Retinal pigment epithelial cell (primary cell): ENCODE measurements at places on chromosomes 5 and 9.

DNA sequence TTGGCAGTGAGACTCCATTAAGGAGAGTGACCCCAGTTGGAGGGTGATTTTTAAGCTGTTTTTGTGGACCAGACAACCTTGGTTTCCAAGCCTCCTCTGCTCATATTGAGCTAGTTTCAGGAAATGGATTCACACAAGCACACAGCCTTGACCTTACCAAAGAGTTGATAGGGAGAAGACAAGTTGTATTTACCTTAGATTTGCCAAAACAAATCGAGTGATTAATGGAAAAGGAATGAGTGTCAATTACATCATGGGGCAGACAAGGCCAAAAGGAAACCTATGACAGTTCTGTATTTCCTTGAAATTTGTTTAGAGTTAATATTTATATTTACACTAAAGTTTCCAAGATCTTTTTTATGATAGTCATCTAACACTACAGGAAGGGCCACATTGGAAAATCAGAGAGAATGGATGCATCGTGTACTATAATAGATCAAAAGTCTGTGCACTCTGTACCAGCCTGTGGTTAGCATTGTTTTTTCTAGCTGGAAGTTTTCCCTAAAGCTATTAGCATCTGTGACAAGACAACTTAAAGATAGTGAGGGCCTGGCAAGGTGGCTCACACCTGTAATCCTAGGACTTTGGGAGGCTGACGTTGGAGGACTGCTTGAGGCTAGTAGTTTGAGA is 86.0 kb upstream of the FER start:
- no peak for DNase-seq

GRCh38 chr5:76209297-76209696 is 126.1 kb downstream of the SV2C start:
- no peak for DNase-seq

DNA sequence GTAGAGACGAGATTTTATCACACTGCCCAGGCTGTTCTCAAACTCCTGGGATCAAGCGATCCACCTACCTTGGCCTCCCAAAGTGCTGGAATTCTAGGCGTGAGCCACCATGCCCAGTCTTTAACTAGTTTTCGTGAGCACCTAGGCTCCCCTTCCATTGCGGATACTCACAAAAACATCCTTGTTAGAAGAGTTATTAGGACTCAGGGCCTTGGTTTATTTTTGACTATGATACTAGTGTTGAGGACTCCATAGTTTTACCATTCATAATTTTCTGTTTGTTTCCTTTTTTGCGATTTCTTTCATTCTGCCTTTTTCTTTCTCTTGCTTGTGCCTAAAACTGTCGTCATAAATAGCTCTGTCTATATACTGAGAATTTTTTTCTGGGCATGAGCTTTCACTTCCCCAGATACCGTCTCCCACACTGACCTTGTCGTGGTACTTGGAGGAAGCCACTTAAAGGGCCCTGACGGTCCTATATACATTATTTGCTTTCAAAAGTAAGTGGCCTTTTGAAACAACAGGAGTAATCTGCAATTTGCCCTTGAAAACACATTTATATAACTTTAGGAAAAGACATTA is 5.2 kb downstream of the F2R start:
- no peak for DNase-seq

DNA sequence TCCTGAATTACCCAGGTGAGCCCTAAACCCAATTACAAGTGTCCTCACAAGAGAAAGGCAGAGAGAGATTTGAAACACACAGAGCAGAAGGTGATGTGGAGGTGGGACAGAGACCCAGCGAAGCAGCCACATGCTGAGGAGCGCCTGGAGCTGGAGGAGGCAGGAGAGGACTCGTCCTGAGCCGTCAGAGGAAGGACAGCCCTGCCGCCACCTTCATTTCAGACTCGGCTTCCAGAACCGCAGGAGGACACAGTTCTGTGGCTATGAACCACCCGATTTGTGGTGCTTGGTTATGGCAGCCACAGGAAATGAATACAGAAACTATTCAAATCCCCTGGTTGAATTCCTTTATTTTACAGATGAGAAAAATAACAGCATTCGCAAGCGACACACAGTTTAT is 16.4 kb upstream of the FBP1 start:
- no peak for DNase-seq

DNA sequence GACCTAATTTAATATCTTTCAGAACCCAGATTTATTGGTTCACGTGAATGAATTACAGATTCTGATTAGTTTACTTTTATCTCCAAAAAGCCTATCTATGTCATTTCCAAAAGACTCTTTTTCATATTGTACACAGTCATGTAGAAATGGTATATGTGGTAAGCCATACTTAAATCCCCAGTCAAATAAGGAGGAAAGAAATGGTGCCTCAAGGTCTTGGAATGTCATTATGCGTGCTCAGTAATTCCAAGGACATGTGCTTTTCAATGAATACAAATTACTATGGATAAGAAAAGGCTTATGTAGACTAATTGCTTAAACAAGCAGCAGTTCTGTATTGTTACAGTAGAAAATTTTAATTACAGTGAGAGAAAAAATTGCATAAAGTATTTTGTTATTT is 64.1 kb upstream of the TYRP1 start:
- peak; percentile 87 for DNase-seq

DNA sequence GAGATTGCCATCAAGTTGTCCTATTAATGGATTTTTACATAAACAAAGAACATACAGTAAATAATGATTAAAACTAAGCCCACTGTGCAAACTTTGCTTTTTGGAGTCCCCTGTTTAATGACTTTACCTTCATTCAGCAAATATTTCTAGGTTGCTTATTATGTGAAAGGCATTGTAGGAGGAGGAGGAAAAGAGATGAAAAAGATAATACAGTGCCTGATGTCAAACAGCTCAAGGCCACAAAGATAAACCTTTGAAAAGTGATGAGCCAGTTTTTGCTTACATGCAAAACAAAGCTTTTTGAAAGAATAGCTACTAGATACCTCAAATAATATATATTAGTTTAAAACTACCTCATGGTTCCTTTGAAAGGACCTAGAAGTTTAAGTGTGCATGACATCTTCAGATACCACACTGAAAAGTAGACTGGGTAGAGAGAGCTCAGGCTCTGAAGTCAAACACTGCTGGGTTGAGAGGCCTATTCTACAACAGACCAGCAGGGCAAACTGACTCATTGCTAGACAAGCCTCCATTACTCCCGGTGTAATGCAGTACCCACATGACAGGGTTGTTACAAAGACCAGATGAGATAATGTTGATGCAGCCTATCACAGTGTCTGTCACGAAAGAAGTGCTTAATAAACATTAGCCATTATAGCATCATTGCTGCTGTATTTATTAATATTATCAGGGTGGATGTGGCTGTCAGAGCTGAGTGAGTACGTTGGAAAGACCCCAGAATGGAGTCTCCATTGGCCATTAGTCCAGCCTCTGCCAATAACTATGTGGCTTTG is 11.8 kb downstream of the DEPDC1B start:
- no peak for DNase-seq

DNA sequence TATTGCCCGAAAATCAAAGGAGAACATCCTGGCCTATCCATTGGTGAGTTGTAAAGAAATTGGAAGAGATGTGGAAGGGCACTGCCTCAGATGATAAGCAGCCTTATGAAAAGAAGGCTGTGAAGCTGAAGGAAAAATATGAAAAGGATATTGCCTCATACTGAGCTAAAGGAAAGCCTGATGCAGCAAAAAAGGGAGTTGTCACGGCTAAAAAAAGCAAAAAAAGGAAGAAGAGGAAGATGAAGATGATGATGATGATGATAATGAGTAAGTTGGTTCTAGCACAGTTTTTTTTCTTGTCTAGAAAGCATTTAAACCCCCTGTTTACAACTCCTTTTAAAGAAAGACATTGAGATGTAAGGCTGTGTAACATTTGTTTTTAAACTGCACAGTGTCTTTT is 59.8 kb upstream of the ZBED3 start:
- no peak for DNase-seq

GRCh38 chr5:142853682-142854081 is 83.5 kb downstream of the ARHGAP26 start:
- DNase-seq, result no peak

- no peak for DNase-seq
These were observed 29.0 kb upstream of the PAPPA start for GRCh38 chr9:116124472-116125040.

DNA sequence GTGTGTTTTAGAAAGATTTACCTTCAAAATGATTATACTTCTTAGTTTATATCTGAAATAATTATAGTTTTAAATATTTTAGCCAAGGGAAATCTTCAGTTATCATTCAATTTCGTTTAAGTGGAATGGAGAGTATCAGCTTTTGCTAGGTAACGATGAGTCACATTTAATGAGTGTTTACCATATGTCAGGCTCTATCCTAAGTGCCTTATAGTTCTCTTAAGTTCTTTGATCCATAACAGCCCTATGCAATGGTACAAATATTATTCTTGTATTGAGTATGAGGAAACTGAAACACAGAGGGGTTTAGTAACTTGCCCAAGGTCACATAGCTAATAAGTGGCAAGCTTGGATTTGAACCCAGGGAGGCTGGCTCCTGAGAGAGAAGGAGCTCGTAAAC is 37.5 kb upstream of the SHB start:
- no peak for DNase-seq

GRCh38 chr9:107308461-107308860 is 25.4 kb downstream of the RAD23B start:
- DNase-seq, result no peak

GRCh38 chr9:115978659-115979096 is 174.9 kb upstream of the PAPPA start:
- peak; percentile 93 for DNase-seq

DNA sequence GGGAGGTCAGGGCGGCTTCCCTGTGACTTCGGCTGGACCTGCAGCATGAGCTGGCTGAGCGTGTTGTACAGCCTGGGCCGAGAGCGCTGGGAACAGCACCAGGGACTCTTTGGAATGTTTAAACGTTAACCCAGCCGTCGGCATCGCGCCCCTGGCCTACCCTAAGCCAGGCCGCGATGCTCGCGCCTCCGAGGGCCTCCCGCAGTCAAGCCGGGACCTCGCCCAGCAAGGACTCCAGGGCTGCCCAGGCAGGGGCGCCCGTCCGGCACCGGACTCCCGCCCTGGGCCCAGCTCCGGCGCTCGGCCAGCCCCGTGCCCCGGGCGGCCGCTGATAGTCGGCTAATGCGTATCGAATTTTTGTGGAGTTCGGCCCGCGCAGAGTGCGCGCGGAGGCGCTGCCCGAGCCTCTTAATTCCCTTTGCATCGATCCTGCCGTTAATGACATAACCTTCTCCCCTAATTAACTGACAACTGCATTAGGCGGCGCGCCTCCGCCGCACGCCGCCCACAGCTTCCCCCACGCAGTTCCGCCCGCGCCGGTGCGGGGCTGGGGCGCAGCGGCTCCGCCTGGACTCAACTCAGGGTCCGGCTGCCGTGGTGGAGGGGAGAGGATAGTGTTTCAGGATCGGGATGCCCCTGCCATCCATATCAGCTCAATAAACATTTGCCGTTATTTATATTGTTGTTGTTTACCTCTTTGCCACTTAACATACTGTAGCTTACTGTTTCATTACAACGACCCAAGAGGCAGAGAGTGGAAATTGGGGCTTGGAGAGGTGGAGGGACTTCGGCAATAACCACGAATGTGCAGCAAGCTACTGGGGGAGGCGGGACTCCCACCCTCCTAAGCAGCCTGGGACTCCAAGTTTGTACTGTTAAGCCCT is 28.8 kb upstream of the CDC23 start:
- no peak for DNase-seq

DNA sequence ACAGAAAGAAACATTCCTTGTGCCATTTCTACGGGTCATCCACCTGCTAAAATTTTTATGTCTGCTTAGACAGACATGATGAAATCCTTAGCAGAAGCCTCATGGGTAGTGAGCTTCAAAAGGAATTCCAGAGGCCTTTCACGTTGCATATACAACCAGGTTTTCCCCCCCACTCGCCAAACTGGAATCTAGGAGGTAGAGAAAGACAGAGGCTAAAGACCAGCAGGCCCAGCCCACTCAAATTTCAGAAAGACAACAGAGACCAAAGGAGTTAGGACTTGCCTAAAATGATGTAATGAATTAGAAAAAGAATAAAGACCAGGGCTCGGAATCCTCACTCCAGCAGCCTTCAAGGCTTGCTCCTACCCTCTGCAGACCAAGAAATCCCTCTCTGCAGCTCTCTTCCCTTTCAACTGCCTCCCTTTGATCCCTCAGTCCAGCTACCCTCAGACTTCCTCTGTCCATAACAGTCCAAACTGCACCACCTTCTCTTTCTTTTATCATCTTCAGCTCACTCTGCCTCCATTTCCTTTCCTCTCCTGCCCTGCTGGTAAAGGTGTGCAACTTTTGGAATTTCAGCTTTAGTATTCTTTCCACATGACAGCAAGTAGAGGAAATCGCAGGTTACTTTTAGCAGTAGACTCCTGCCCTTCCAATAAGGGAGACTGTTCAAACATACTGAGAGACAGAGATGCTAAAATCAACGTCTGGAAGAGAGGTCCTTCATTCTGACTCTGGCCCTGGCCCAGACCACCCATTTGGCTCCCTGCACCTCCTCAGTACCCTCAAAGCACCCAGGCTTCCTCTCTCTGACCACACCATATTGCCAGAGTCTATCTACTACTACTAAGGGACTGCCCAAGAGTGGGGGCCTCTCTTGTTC is 8.9 kb downstream of the B4GALT1 start:
- no peak for DNase-seq

GRCh38 chr5:67160985-67161384 is 35.6 kb downstream of the CD180 start:
- DNase-seq, result peak; percentile 45

- DNase-seq, result no peak
These were observed 3.4 kb downstream of the TLR4 start for GRCh38 chr9:117707561-117707960.

- no peak for DNase-seq
These were observed 1.4 kb upstream of the SPATA6L start for GRCh38 chr9:4667681-4668080.

GRCh38 chr9:99075246-99075912 is 29.5 kb upstream of the TGFBR1 start:
- DNase-seq, result no peak

DNA sequence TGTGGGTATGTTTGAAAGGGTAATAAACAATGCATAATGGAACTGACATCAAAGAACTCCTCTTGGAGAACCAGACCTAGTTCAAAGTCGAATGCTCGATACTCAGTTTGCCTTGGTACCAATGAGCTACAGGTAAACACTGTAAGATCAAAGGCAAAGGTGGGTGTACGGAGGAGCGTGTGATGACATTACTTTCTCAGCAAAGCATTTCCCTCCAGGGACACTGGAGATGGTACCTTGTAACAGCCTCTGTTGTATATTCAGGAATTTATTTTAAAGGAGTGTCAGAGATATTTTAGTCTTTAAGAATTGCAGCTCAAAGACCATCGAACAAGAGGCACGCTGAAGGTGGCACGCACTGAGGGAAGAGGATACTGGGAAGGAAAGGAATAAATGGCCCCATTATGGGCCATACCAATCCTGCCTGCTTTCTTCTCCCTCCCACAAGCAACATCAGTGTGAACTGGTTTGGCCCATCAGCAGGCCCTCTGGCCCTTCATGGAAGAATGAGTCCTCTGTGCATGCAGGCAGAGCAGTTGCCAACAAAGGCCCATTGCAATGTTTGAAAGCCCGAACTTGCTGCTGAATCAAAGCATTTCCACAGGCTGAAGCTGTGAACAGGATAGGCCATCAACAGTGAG is 410.2 kb downstream of the ACTL7B start:
- no peak for DNase-seq
